Activated CD4-positive, alpha-beta memory T cell treated with anti-CD3 and anti-CD28 coated beads for 36 hours (primary cell): ENCODE measurements at places on chromosomes 7 and 10. TPM values are rescaled to one million over a fixed set of nuclear protein-coding genes. Genes with fewer than 3 reads are reported as not detected.

GRCh38 chr10:123886292-123886691, 5.3 kb downstream of the CPXM2 start:
- no peak for DNase-seq
- H3K4me3 ChIP-seq: no peak overlapping the region
- H3K4me1 ChIP-seq: no peaks in the 10 kb centered on the region

GRCh38 chr10:2925631-2926030, 141.7 kb upstream of the PFKP start:
- H3K27ac ChIP-seq: no peak overlapping the region
- no peak for DNase-seq
- H3K36me3 ChIP-seq: no peaks in the 10 kb centered on the region
- peaks cover 8% of the 10 kb centered on the region for H3K4me1 ChIP-seq

The TMEM236 gene
- 0.10 TPM for total RNA-seq

The INHBA gene
- not detected for total RNA-seq

The GIMAP6 gene
- total RNA-seq: 28.9 TPM

The ASIC3 gene
- 7.6 TPM for total RNA-seq
